NCI-H2107 (cell line): ENCODE measurements at places on chromosomes 13 and 19.

GRCh38 chr19:45994456-45994997 lies 740 bp upstream of the CCDC61 start:
- no peak for DNase-seq

GRCh38 chr19:492091-492531 lies 4.2 kb upstream of the MADCAM1 start:
- no peak for DNase-seq

- DNase-seq: no peak
Observed at GRCh38 chr13:51317262-51317661, 22.2 kb upstream of the SERPINE3 start.

GRCh38 chr13:110347535-110348308 lies 40.6 kb downstream of the COL4A2 start:
- DNase-seq: no peak

- DNase-seq: no peak
Observed at GRCh38 chr19:50314724-50315708, 14.2 kb downstream of the KCNC3 start.

DNA sequence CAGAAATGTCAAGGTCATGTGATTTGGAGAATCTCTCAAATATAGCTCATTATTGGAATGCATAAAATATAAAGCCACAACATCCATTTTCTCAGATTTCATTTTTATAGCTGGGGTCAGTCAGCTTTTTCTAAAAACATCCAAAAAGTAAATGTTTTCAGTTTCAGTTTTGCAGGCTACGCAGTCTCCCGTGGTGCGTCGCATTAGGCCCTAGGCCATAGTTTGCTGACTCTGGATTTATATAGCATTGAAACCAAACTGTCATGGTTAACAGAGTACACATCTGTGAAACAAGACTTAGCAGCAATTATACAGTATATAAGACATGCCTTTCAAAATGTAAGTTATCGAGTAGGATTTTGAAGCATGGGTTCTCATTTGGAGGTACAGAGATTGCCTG lies 140.0 kb downstream of the IRS2 start:
- DNase-seq: no peak

DNA sequence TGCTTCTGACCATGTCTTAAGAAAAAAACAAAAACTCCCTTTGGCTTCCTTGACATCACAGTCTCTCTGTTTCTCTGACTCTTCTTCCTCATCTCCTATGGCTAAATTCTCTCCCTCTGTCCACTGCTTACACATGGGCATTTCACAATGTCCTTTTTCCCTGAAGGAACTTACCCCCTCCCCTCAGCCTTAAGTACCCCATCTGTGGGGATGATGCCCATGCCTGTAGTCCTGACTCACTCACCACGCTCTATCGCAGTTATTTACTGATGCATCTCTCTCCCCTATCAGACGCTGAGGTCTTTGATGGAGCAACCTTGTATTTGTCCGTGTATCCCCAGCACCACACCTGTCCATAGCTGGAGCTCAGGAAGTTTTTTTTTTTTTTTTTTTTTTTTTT lies 32.4 kb downstream of the ACTN4 start:
- DNase-seq: no peak

- DNase-seq: no peak
Observed at GRCh38 chr19:7213628-7214323, 80.4 kb downstream of the INSR start.

GRCh38 chr19:21110183-21110582 lies 28.2 kb downstream of the ZNF714 start:
- DNase-seq: no peak

- DNase-seq: no peak
Observed at GRCh38 chr19:50293263-50294004, 35.7 kb downstream of the KCNC3 start.

- no peak for DNase-seq
Observed at GRCh38 chr13:35690581-35691207, 214.2 kb upstream of the MAB21L1 start.

DNA sequence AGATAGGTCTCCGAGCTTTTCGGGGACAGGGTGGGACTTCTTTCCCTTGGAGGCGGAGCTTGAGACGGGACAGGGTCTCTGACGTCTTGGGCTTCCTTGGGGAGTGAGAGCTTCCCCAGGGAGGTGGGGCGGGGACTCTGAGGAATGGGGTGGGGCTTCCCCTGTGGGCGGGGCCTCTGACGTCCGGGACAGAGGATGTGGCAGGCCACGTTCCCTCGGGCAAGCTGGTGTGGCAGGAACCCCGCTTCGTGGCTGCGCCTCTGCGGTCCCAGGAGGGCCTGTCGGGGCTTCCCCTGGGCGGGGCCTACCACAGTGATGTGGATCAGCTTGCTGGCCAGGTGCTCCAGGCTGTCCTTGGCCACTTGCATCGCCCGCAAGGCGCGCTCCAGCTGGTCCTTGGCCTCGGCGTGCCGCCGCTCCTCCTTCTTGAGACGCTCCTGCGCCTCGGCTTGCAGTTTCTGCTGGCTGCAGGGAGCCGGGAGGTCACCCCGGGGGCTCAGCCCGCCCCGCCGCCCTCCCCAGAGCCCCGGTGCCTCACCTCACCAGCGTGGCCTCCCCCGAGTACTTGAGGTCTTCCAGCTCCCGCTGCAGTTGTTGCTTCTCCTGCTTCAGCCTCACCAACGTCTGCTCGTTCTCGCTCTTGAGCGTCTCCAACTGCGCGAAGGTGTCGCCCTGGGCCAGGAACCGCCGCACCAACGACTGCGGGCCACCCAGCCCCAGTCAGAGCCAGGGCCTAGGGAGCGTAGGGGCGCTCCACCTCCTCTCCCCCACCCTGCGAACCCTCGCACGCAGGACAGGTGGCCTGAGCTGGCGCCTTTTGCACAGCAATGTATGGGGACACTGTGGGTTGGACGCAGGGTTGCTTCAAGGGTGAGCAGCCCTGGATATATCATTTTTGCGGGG lies 3.3 kb upstream of the RGL3 start:
- DNase-seq: no peak

DNA sequence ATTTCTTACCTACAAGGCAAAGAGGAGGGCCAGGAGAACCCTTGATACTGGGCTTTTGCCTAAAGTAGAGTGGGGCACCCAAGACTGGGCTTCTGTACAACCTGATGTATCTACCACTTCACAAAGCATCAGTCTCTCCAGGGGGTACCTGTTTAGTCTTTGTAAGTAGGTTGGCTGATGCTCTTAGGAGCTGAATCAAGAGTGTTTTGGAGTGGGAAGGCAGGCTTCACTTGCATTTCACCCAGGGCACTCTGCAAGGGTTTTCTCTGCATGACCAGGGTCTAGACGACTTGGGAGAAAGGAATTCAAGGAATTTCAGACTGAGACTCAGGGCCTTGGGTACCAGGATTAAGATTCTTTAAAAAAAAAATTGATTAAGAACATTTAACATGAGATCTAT lies 361.5 kb downstream of the RFC3 start:
- DNase-seq: no peak

- no peak for DNase-seq
Observed at GRCh38 chr19:16678498-16678897, 17.6 kb downstream of the TMEM38A start.

GRCh38 chr19:48629599-48630295 lies 7.4 kb downstream of the DBP start:
- no peak for DNase-seq

DNA sequence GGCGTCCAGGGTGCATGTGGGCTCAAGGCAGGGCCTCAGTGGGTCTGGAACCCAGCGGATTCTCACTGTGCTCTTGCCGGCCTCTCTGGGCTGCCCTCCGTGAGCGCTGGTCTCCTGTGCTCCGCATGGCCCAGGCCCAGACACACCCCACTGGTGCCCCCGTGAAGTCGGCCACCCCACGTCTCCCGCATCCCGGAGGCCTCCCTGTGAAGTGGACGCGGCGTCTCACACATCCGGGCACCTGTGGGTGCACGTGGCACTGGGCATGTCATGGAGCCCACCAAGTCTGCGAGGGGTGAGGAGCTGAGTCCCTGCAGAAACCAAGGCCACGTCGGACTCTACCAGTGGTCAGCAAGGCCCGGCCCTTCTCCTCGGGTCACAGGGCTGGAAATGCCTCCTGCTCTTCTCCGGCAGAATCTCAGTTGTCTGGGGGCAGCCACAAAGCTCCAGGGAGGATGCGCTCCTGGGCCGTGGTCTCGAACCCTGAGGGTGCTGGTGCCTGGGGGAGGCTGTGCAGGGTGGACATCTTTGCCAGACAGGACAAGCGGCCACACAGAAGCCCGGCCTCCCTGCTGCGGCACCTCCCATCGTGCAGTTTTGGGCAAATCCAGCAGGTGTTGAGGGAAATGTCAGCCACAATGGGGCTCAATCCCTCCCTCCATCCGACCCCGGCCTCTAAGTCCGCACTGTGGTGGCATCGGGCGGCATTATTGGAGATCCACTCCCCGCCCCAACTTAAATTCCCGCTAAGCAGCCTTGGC lies 2.2 kb downstream of the C13orf46 start:
- no peak for DNase-seq

- no peak for DNase-seq
Observed at GRCh38 chr19:46618670-46619231, 6.1 kb downstream of the PTGIR start.

GRCh38 chr13:35927567-35928021 lies 203.6 kb downstream of the DCLK1 start:
- DNase-seq: no peak

DNA sequence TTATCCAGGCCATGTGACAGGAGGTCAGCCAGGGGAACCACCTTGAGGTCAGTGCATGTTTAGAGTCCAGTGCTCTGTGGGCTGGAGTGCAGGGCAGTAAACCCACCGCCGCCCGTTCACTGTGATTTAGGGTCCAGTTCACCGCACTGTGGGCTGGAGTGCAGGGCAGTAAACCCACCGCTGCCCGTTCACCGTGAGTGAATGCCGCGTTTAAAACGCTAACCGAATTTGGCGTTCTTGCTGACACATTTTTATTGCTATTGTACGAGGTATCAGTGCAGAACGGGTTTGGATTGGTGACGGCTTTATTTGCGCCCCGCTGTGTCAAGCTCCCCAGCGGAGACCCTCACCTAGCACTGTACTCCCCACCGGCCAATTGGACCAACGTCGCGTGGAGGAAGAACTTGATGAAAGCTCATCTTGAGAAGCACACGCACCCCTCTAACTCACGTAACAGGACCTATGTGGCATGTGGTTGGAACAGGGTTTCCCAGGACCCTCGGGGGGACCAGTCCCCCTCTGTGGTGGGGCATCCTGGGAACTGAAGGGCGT lies 27.9 kb downstream of the C13orf46 start:
- no peak for DNase-seq

- DNase-seq: no peak
Observed at GRCh38 chr13:81493144-81493543, 1152.2 kb upstream of the SPRY2 start.

DNA sequence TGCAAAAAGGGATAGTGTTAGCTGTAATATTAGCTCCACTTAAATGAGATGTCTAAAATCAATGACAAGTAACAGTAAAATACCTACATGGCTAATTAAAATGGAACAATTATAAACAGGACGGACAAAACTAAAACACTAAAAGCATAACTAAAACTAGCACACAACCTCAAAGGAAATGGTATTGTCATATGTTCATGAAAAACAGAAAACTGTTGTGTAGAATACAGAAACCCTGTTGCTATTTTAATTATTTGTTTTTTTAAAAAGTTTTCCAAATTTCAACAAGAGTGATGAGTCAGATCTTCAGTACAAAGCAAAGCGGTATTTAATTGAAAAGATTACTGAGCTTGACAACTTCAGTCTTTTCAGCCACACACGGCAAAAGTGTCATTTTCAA lies 4.2 kb downstream of the RCBTB2 start:
- DNase-seq: no peak

GRCh38 chr19:46944123-46944748 lies 75.4 kb upstream of the NPAS1 start:
- DNase-seq: no peak

- DNase-seq: no peak
Observed at GRCh38 chr13:20654156-20654555, 49.3 kb upstream of the IL17D start.

DNA sequence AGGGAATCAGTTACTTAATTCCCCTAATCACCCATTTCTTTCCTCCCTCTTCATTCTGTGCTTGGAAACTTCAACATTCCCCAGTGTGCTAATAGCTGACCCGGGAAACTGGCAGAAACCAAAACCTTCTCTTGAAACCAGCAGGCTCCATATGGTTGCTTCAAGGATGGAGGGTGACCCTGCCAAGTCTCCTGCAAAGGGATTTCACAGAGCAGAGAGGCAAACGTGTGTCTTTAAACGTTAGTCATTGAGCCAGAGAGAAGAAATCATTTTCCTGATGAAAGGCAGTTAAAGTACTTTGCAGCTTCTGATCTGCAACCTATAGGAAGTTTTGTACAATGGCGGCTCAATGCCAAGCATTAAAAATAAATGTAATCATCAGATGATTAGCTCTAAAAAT lies 220.9 kb downstream of the POU4F1 start:
- DNase-seq: no peak

GRCh38 chr19:29724102-29724641 lies 9.1 kb upstream of the C19orf12 start:
- no peak for DNase-seq
